NCI-H187 treated with DMSO at 0.1 percent for 48 hours (cell line): ENCODE measurements at places on chromosomes 6 and 20.

DNA sequence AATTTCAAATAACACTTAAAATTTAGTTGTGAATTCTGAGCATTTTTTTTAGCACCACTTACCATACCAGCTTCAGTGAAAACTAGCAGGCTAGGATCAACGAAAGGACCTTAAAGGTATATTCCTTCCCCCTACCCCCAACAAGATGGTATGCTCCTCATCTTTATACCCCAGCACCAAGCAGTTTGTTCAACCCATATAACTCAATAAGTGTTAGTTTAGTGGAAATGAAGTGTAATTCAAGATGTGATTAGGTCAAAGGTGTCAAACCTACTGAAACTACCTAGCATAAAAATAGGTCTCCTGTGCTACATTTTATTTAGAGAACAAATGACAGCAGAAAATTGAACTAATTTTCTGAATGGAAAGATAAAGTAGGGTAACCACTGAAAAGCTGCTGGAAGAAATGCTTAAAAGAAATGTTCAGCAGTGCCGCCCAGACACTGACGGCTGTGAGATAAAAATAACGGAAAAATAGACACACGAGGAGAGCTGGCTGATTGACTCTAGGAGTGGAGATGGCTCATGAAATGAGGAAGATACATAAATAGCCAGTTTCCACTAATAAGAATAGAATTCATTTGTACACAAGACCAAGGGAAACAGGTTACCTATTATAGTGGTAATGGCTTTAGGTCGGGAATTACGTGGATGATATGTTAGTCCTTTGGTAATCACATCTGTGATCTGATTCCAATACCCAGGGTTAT, 94.8 kb downstream of the IPCEF1 start:
- no peak for DNase-seq

DNA sequence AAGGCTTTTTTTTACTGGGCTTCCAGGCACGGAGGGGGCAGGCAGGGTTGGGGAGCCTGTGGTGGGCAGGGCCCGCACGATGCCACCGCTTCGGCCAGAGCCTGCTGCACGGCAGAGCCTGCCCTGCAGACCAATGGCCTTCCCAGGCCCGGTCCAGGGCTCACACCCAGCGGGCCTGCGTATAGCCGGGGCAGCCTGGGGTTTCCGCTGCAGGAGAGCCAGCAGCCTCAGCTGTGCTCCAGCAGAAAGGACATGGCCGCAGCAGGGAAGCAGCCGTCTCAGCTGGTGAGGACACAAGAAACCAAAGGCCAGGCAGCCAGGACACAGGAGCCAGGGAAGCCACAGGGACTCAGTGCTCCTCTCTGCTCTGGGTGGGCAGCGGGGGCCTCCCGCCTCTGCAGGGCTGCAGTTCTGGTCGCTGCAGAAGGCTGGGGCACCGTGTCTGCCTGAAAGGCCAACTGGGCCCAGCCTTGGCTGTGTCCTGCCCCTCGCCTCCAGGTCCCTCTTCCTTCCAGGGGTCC, 90.6 kb downstream of the TTLL2 start:
- DNase-seq: no peak

- DNase-seq: no peak
Measured at GRCh38 chr20:18018100-18018499, 39.6 kb downstream of the OVOL2 start.

DNA sequence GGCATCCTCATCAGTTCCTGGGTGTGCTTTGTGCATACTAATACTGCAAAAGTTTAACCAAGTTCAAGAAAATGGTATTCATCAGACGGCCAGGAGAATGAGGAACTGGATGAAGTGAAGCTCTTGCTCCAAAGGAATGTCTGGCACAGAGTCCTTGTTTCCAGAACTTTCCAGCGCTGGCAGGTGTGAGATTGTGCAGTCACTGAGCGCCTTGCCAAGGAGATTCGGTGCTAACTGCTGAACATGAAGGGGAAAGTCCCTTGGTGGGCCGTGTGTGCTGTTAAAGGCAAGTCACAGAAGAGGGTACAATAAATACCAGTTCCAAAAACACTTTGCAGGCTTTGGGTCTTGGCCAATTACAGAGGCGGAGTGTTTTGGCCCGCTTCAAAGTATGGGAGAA, 262.3 kb upstream of the SOX4 start:
- no peak for DNase-seq

GRCh38 chr20:17806739-17807441, 107.1 kb downstream of the BANF2 start:
- DNase-seq: no peak

DNA sequence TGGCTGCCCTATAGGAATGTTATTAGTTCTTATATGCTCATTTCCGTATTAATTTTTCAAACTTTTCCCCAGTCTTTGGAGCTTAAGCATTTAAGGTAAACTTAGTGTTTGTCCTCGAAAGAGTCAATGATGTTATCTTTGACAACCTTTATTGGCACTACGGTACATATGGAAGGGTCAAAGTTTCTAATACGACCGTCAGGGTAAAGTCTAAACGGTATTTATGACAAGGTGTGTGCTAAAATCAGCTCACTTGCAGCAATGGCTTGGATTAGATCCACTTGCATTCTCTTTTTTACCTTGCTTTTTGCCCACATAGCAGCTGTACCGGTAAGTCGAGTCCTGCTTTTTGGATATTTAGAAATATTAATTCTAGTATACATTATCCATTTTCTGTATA, at the start of gene MEP1A:
Gene MEP1A, plus strand, starts transcription at position 252 of the 400 bp plus-strand sequence. Its CDS starts 10 bp downstream, at position 262.
- no peak for DNase-seq

DNA sequence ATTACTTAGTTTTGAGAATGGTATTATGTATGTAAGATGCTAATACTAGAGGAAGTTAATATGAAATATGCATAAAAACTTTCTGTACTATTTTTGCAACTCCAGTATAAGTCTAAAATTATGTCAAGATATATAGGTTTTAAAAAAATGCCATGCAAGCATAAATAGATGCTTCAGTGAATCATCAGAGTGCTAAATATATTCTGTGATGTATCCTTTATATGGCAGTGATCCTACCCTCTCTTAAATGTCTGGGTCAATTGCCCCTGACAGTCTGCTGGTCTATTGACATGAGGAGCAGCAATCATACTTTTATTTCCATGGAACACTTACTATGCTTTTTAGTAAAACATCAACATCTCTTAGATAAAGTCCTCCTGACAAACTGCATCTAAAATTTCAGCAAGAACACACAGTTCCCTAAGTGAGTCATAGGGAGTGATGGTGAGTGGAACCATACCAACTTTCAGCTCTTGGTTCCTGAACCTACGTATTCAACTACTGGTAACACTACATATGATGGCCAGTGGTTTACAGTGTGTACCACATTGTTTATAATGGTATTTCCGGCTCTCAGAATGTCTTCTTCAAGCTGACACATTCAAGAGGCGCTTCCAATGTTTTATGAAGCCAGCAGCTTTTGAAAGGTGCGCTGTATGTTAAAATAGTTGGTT, 928.7 kb upstream of the GJE1 start:
- no peak for DNase-seq

GRCh38 chr6:135880066-135880972, 28.8 kb downstream of the PDE7B start:
- DNase-seq: no peak

- no peak for DNase-seq
Measured at GRCh38 chr6:89144354-89144906, 1.4 kb upstream of the PM20D2 start.

- no peak for DNase-seq
Measured at GRCh38 chr6:79608334-79609224, 22.6 kb upstream of the SH3BGRL2 start.

- no peak for DNase-seq
Measured at GRCh38 chr20:18007534-18008292, 38.9 kb downstream of the MGME1 start.

GRCh38 chr6:118012944-118013343, 105.9 kb downstream of the SLC35F1 start:
- no peak for DNase-seq

GRCh38 chr20:60447703-60448102, 489.5 kb downstream of the CDH26 start:
- no peak for DNase-seq

DNA sequence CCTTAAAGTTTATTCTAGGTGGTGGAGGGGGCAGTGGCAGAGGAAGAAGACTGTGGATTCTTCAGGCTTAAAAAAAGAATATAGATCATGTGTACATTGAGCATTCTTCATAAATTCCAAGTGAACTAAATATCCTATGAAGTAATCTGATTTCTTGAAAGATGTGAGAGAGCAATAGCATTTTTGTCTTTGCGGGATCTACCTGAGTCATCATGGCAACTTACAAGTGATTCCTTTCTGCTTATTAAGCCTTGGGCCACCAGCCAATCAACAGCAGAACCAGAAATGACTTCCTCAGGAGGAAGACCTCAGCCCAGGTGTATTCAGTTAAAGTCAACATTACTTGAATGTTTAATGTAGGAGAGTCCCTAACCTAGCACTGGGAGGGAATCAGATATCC, 756.9 kb downstream of the TFAP2A start:
- no peak for DNase-seq

DNA sequence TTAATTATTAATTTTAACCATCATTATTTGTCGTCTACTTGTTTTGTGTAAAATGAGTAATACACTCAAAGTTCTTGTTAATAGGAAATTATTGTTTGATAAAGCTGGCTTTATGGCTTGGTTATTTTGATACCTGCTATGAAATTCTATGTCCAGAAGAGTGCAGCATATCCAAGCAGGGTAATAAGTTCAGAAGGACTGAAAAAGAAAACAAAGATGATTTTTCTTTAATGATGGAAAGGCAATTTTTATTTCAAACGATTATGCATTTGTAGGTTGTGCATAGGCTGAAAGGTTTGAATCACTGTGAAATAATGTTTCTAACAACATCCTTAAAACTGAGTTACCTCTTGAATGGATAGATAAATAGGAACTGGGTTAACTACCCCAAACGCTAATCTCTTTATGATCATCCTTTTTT, 1.4 kb upstream of the MAN1A1 start:
- DNase-seq: no peak

DNA sequence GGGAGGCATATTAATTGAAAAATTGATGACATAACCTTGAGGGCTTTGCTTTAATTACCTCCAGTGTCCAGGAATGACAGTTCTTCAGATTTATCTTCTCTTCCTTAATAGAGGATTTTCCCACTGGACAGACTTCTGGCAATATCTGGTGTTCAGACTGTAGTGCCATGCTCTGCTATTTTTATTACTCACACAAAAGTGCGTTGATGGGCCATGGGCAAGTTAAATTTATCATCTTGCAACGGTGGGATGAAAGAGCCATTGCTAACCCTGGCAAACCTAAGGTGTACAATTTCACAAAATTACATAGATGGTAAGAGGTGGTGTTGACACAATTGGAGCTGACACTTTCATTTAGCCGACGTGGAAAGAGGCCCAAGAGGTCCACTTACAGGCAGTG, 253.7 kb upstream of the PLCB4 start:
- no peak for DNase-seq

DNA sequence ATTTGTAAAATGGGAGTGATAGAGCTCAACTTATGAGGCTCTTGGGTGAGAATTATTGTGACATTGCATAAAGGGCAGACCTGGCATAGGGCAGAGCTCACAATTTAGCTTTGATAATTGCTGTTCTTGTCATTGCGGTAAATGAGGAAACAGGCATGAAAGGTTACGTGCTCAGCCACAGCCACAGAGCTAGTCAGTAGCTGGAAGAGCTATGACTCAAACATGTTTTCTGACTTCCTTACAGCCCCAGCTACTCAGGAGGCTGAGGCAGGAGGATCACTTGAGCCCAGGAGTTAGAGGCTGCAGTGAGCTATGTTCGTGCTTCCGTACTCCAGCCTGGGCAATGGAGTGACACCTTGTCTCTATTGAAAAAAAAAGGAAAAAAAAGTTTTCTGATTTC, 3.5 kb upstream of the GHRH start:
- no peak for DNase-seq

DNA sequence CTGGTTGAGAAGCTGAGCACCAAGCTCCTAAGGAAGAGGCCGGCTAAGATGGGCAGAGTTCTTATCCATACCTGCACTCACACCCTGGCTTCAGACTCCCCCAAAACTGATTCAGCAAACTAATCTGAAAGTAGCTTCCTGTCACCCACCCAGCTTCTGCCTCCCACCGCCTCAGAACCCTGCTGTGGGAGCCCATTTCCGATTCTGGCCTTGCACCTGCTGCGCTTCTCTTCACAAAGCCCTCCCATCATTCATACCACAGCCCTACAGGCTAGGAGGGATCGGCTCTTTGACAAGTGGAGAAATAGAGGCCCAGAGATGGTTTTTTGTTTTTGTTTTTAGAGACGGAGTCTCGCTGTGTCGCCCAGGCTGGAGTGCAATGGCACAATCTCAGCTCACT, 28.7 kb downstream of the HM13 start:
- no peak for DNase-seq

DNA sequence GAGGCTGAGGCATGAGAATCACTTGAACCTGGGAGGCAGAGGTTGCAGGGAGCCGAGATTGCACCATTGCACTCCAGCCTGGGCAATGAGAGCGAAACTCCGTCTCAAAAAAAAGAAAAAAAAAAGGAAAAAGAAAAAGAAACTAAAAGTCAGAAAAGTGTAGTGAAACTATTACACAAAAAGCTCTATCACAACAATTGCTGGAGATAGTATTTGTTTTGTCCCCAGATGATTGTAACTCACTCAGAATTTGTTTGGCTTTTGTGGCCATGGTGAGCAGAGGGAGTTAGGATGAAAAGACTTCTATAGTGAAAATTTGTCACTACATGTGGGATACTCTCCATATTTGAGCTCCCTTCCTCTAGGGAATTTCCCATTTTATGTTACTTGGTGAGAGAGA, 5.2 kb upstream of the GOPC start:
- DNase-seq: no peak

- no peak for DNase-seq
Measured at GRCh38 chr6:119157506-119157815, 79.0 kb upstream of the FAM184A start.

DNA sequence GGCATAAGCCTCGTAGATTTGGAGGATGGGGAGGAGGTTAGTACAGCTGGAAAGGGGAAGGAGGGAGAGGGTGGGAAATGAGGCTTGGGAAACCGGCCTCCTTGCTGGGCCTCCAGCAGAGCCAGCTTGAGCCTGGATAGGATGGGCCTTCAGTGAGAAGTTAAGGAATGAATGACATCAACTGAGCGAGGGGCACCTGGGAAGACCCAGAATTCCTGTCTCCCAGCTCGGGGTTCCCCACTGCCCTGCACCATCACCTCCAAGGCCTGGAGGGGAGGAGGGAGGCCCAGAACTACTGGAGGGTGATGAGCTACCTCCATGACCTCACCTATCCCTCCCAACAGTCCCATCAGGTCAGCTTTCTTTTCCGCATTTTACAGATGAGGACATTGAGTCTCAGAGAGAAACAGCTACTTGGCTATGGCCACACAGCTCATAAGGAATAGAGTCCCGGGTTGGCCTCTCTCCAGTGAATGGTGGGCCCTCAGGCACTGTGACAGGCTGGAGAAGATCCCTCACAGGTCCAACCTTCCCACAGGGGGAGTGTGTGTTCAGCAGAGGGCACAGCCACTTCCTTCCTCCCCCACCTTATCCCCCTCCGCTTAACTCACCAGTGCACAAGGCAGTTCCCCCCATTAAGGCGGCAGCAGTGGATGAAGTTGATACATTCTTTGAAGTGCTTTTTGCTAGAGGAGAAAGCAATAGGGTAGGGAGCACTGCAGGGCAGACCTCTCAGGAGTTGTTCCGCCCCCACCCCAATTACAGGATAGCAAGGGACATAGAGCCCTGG, 6.8 kb downstream of the DUSP15 start:
- DNase-seq: no peak

- no peak for DNase-seq
Measured at GRCh38 chr6:36608788-36609563, 14.8 kb downstream of the SRSF3 start.
